ENCODE measurements at places on chromosomes 16 and 17. TPM values are rescaled to one million over a fixed set of nuclear protein-coding genes. Genes with fewer than 3 reads are reported as not detected.

- no peak overlapping the region for H3K27ac ChIP-seq
- no peak for DNase-seq
Observed at GRCh38 chr17:68564415-68565111, 36.6 kb downstream of the FAM20A start.

GRCh38 chr16:907842-908241 is 62.9 kb downstream of the LMF1 start:
- no peak overlapping the region for H3K27ac ChIP-seq
- no peaks in the 10 kb centered on the region for H3K4me1 ChIP-seq
- H3K4me3 ChIP-seq = no peak overlapping the region
- H3K36me3 ChIP-seq = peaks cover 3% of the 10 kb centered on the region
- no peak for DNase-seq
- H3K27me3 ChIP-seq = no peaks in the 10 kb centered on the region

Gene SBK1
- total RNA-seq = 2.5 TPM

Gene KRTAP4-3
- not detected for total RNA-seq

Gene TMC7
- 1.2 TPM for total RNA-seq

DNA sequence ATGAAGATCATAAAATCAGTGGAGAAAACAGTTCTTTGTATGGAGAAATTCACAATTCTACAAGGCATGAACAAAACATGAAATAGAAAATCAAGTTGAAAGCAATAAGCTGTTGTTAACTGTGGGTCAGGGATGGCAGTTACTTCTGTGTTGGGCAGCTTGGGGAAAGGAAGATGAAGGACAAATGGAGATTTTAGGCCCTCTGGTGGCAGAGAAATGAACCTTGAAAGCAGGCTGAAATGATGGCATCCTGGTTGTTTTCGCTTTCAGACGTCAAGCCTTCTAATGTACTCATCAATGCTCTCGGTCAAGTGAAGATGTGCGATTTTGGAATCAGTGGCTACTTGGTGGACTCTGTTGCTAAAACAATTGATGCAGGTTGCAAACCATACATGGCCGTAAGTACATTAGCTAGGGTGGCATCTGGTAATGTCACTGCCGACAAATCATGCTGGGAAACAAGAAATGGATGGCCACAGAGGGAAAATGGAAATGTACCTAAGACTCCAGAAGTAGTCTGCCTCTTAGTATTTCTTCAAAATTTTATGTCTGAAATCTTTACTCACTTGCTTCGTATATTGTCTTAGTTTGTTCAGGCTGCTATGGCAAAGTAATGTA is 108.9 kb downstream of the MAP2K6 start:
- no peaks in the 10 kb centered on the region for H3K27me3 ChIP-seq
- no peak for DNase-seq
- H3K4me1 ChIP-seq = no peaks in the 10 kb centered on the region
- H3K4me3 ChIP-seq = no peak overlapping the region

DNA sequence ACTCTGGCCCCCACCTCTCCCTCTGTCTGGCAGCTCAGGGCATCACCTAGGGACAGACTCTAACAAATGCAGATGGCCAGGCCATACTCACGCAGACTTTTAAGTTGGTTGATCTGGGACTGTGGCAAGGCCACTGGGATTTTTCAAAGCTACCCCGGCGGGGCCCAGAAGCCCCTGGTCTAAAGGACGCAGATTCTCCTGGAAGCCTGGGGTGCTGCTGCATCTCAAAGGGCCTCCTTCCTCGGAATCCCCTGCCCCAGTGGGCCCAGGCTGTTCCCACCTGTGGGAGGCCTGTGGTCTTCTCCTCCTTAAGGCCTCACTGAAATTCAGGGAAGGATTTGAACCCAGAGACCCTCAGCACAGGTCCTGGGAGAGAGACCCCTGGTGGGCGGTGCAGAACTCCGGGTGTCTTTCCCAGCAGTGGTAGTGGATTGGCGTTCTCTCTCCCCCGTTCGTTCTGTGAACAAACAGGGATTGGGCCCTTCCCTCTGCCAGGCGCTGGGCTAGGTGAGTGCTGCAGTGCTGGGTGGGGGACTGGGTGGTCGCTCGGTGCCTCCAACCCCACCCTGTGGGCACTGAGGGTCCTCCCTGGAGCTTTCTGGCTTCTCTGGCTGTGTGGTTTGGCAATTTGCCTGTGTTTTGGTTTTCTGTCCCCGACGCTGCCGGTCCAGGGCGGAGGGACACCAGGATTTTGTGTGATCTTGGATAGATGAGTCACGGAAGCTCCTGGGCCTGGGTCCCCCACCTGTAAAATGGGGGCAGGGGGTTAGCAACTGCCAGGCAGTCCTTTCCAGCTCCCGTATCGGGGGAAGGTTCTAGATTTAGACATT is 160.5 kb upstream of the GSE1 start:
- H3K4me3 ChIP-seq = no peak overlapping the region
- no peaks in the 10 kb centered on the region for H3K4me1 ChIP-seq
- H3K36me3 ChIP-seq = no peaks in the 10 kb centered on the region
- no peak for DNase-seq
- H3K27me3 ChIP-seq = no peaks in the 10 kb centered on the region

- no peaks in the 10 kb centered on the region for H3K36me3 ChIP-seq
- no peaks in the 10 kb centered on the region for H3K4me1 ChIP-seq
- DNase-seq = no peak
- H3K27ac ChIP-seq = peak overlapping the region; percentile 52
- no peak overlapping the region for H3K4me3 ChIP-seq
- no peaks in the 10 kb centered on the region for H3K27me3 ChIP-seq
Observed at GRCh38 chr16:84829168-84829965, 9.6 kb downstream of the CRISPLD2 start.

DNA sequence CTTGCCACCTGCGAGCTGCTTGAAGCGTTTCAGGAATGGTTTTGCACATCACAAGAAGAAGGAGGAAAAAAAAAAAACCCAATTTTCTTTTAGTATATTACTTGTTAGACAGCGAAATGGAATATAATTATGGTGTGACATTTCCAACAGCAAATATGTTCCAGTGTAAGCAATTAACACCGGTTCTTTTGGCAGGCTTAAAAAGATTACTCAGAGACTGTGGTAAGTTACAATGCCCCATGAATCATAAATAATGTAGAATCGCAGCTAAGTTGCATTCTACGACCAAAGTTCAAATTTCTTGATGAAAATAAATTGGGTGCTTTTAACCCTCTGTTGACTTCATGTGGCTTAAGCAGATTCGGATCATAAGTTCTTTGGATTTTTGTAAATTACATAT is 245.2 kb downstream of the XYLT1 start:
- no peak overlapping the region for H3K27ac ChIP-seq
- no peaks in the 10 kb centered on the region for H3K36me3 ChIP-seq
- H3K27me3 ChIP-seq = no peaks in the 10 kb centered on the region
- DNase-seq = no peak
- no peak overlapping the region for H3K4me3 ChIP-seq

- H3K36me3 ChIP-seq = no peaks in the 10 kb centered on the region
- no peak for DNase-seq
- H3K4me3 ChIP-seq = no peak overlapping the region
- H3K4me1 ChIP-seq = no peaks in the 10 kb centered on the region
Observed at GRCh38 chr17:3770466-3770865, 30.5 kb downstream of the ITGAE start.

Gene QPRT
- 13.9 TPM for total RNA-seq

DNA sequence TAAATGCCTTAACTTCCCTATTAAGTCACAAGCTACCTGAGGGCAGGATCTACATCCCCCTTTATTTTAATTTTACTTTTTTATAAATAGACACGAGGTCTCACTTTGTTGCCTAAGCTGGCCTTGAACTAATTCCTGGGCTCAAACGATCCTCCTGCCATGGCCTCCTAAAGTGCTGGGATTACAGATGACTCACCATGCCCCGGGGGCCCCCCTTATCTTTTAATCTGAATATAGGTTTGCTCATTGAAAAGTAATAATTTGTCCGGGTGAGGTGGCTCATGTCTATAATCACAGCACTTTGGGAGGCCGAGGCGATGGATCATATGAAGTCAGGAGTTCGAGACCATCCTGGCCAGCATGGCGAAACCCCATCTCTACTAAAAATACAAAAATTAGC is 14.2 kb downstream of the ETV4 start:
- peaks cover 3% of the 10 kb centered on the region for H3K4me1 ChIP-seq
- no peaks in the 10 kb centered on the region for H3K27me3 ChIP-seq
- no peak overlapping the region for H3K27ac ChIP-seq
- no peak for DNase-seq
- no peaks in the 10 kb centered on the region for H3K36me3 ChIP-seq
- no peak overlapping the region for H3K4me3 ChIP-seq

DNA sequence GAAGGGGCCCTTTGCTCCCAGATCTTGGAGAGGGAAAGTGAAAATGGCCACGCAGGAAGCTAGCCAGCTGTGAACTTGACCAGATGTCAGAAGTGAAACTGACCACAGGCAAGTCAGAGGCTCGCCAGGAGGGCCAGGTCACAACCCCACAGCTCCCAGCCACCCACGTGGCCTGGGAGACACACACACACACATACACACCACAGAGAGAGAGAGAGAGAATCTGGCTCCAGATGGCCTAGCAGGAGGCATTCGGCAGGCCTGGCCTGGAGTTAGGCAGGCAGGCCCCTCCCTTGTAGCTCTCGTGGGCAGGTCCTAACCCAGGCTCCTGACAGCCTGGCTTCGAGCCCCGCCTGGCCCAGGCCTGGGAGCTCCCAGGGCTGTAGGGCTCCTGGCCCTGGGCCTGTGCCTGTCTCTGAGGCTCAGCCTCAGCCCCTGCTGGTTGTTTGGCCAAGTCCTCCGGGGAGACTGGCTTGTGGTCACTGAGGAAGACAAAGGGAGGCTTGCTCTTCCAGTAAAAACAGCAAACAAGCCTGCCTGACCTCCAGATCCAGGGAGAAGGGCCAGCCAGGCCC is 20.2 kb downstream of the NGFR start:
- no peak overlapping the region for H3K4me3 ChIP-seq
- peak overlapping the region; percentile 60 for H3K27ac ChIP-seq
- no peaks in the 10 kb centered on the region for H3K36me3 ChIP-seq
- H3K27me3 ChIP-seq = no peaks in the 10 kb centered on the region
- peak; percentile 93 for DNase-seq
- H3K4me1 ChIP-seq = peaks cover 16% of the 10 kb centered on the region

Gene TEKT5
- total RNA-seq = 0.57 TPM

DNA sequence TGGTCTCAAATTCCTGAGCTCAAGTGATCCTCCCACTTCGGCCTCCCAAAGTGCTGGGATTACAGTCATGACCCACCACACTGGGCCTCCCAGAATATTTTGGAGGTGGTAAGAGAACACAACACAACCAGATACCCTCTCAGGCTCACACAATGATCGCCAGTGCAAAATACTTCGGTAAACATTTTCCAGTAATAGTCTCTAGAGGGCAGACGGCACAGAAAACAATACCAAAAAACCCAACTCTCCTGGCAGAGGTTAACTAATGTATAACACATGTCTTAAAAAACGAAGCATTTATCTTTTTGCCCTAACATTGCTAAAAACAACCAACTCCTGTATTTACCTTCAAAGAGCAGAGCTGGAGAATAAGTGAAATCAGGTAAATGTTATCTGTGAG is 10.5 kb downstream of the NUFIP2 start:
- peaks cover 17% of the 10 kb centered on the region for H3K4me1 ChIP-seq
- no peak for DNase-seq

DNA sequence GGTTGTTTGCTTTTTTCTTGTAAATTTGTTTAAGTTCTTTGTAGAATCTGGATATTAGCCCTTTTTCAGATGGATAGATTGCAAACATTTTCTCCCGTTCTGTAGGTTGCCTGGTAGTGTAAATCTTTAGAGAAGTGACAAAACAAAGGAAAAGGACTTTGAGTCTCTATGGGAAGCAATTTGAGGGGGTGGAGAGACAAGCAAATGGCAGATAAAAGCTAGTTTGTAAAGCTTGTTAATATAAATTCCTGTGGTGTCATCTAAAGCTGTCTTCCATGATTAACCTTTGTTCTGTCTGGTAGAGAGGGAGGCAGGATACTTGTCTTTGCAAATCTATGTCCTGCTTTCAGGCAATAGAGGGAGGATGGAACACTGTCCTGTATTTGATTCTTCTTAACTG is 40.6 kb upstream of the CACNG4 start:
- no peaks in the 10 kb centered on the region for H3K36me3 ChIP-seq
- H3K4me3 ChIP-seq = no peak overlapping the region
- H3K27ac ChIP-seq = no peak overlapping the region
- H3K4me1 ChIP-seq = no peaks in the 10 kb centered on the region
- H3K27me3 ChIP-seq = no peaks in the 10 kb centered on the region

Gene SDR42E2
- total RNA-seq = not detected

Gene LCAT
- total RNA-seq = 27.4 TPM

Data from kidney (tissue), 22 donors.